Dorsolateral prefrontal cortex (tissue), 122 donors: ENCODE measurements at places on chromosomes 4 and X. TPM values are rescaled to one million over a fixed set of nuclear protein-coding genes. Genes with fewer than 3 reads are reported as not detected.

DNA sequence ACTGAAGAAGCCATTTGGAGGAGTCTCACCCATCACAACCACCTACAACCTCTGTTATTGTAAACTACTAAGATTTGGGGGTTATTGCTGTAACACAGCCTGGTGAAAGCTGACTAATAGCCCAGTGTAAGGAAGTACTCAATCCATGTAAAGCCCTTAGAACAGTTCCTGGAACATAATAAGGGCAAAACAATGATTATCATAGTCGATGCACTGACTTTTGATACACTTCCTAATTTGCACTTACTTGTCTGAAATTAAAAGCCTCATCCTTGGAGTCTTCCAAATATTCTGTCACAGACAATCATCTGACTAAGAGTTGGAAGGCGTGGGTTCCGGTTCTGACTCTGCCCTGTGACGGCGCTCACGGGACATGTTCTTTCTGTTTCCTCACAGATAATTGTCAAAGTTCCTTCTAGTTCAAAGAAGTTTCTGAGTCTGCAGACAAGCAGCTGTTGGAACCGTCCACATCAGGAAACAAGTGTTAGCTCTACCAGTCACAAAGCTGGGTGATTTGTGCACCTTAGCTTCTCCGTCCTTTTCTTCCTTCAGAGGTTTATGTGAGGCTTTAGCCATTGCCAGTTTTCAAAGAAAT, 33.4 kb upstream of the RASGEF1B start:
- DNase-seq: no peak

DNA sequence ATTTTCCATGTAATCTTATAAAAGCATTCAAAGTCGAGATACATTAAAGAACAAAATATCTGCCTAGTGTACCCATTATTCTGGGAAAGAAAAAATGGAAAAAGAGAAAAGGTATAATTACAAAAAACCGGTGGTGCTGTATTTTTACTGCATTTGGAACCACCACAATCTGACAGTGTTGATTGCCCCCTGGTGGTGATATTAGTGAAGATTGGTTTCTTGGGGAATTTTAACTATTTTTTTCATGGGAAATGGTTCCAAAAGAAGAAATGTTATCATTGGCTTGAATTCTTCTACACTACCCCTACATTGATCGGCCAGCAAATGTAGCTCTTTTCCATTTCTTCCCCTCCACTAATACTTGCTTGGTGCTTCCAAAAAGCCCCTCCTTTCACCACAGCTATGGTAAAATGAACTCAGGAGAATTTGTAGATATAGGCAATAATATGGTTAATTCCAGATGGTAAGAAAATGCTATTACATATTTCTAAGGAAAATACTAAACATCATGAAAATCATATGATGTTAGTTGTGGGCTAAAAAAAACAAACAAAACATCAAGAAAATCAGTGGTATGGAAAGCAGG, 50.0 kb downstream of the COX18 start:
- DNase-seq: no peak

GRCh38 chr4:128670513-128670912, 139.0 kb upstream of the JADE1 start:
- DNase-seq: no peak

GRCh38 chr4:79607979-79608378, 200.0 kb upstream of the GK2 start:
- no peak for DNase-seq

The PAGE2 gene
- total RNA-seq: not detected
